ENCODE measurements at places on chromosomes 3 and 15. TPM values are rescaled to one million over a fixed set of nuclear protein-coding genes. Genes with fewer than 3 reads are reported as not detected.

DNA sequence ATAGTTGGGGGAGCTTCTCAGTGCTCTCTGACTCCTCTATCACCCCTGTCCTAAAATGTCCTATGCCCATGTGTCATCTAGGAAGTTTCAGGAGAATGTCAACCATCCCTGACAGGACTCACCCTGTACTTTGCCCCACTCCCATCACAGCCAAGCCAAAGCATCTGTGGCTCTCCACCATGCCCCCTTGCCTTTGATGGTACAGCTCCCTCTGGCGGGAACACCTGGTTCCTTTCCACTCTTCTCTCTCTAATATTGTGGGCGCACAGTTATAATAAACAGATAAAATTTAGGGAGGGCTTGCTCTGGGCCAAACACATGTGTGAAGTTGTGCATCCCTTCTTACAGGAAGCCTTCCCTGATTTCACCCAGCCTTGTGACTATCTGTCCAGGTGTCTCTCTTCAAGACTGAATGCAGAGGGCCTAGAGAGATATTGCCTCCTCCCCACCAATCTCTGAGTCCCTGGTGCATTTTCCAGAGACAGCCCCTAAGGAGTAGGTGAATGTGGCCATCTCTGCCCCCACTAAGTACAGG lies 62.8 kb downstream of the ISG20 start:
- no peaks in the 10 kb centered on the region for H3K4me1 ChIP-seq
- no peak overlapping the region for H3K4me3 ChIP-seq
- no peak overlapping the region for H3K27ac ChIP-seq
- no peak for DNase-seq
- no peaks in the 10 kb centered on the region for H3K27me3 ChIP-seq
- H3K36me3 ChIP-seq = no peaks in the 10 kb centered on the region

- DNase-seq = no peak
- H3K27me3 ChIP-seq = no peaks in the 10 kb centered on the region
- H3K4me3 ChIP-seq = no peak overlapping the region
- no peak overlapping the region for H3K27ac ChIP-seq
These were observed 115.1 kb upstream of the ARHGEF3 start for GRCh38 chr3:56916716-56917360.

GRCh38 chr3:113035387-113035982 lies 44.7 kb downstream of the GTPBP8 start:
- H3K4me1 ChIP-seq = no peaks in the 10 kb centered on the region
- DNase-seq = peak; percentile 53
- no peak overlapping the region for H3K4me3 ChIP-seq
- no peak overlapping the region for H3K27ac ChIP-seq

- H3K27ac ChIP-seq = peak overlapping the region; percentile 42
- peak; percentile 73 for DNase-seq
- H3K36me3 ChIP-seq = no peaks in the 10 kb centered on the region
- H3K27me3 ChIP-seq = no peaks in the 10 kb centered on the region
- H3K4me1 ChIP-seq = peaks cover 33% of the 10 kb centered on the region
These were observed 1.1 kb downstream of the PDIA5 start for GRCh38 chr3:123067689-123068600.

DNA sequence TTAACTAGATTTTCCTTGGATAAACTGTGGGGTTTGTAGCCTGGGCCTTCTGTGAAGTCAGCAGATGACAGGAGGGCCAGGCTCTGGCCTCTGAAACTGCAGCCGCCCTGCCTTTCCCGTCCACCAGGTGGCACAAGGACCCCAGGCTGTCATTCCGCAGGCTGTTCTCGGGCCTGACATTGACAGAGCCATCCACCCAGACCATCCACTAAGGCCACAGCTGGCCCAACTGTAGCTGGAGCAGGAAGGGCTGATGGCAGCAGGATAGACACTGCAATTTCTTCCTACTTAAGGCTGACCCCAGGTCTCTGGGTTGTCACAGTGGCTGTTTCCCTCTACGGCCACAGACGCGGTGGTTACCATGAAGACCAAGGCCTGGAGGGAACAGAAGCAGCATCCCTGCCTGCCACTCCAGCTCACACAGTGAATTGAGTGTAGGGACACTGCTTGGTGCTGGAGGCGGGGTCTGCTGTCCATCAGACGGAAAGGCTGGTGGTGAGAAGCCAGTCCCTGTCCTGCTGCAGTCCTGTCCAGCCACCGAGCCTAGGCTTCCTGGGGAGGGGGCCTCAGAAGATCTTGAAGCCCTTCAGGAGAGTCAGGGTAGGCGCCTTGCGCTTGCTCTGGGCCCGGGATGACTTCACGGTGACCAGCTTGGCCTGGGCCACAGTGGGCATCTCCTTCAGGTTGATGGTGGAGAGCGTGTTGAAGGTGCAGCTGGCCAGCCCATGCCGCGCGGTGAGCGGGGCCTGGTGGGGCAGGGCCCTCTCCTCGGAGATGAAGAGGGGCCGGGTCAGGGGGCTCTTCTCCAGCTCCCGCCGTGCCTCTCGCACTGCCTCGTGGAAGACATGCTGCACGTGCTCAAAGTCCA lies 9.4 kb downstream of the SLC51B start:
- peak; percentile 83 for DNase-seq
- no peak overlapping the region for H3K4me3 ChIP-seq
- no peaks in the 10 kb centered on the region for H3K27me3 ChIP-seq
- peak overlapping the region; percentile 3 for H3K27ac ChIP-seq

DNA sequence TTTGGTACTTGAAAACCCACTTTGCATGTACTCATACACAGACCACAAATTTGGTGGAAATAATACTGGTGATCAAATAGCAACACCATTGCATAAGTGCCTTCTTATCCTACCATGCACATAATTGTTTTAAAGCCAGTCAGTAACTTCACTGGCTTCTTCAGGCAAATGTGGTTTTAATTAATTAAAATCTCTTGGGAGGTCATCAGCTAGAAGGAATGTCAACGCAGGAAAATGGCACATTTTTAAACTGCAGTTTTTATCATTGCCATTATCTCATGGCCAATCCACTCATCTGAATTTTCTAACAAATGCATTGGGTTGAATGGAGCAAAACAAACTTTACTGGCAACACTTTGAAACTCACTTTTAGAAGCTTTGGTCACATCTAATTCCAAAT lies 105.7 kb upstream of the ZPLD1 start:
- no peak overlapping the region for H3K27ac ChIP-seq
- no peaks in the 10 kb centered on the region for H3K36me3 ChIP-seq
- no peaks in the 10 kb centered on the region for H3K27me3 ChIP-seq
- DNase-seq = no peak

- no peaks in the 10 kb centered on the region for H3K36me3 ChIP-seq
- DNase-seq = no peak
- no peaks in the 10 kb centered on the region for H3K27me3 ChIP-seq
- no peak overlapping the region for H3K4me3 ChIP-seq
These were observed 93.3 kb downstream of the PCCB start for GRCh38 chr3:136343446-136343845.

GRCh38 chr15:95298729-95299128 lies 1031.8 kb upstream of the NR2F2 start:
- H3K27ac ChIP-seq = no peak overlapping the region
- no peak for DNase-seq
- no peak overlapping the region for H3K4me3 ChIP-seq
- peaks cover 13% of the 10 kb centered on the region for H3K4me1 ChIP-seq
- no peaks in the 10 kb centered on the region for H3K36me3 ChIP-seq
- no peaks in the 10 kb centered on the region for H3K27me3 ChIP-seq

DNA sequence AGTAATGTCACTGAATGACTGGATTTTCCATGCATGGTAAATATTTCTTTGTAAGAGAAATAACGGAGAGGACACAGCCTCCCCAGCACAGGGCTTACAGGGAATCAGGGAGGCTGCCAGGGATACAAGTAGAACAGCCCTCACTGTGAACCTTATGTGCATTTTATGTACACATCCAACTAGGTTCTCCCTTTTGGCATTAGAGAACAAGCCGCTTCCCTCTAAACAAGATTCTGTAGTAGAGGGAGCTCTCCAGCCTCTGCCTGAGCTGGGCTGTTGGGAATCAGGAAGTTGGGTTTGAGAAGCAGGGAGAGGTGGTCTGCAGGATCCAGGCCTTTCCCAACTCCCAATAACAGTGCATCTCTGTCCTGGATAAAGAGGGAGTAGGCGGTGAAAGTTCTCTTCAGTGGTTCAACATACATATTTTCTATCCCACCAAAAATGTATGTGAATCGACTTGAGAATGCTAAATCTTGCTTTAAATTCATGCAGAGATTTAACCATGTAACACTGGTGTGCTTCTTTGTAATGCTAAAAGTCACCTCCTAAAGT lies 83.7 kb downstream of the ARNT2 start:
- no peak overlapping the region for H3K4me3 ChIP-seq
- peaks cover 17% of the 10 kb centered on the region for H3K4me1 ChIP-seq
- no peak overlapping the region for H3K27ac ChIP-seq
- no peaks in the 10 kb centered on the region for H3K36me3 ChIP-seq

GRCh38 chr3:70076396-70076795 lies 76.9 kb downstream of the SAMMSON start:
- no peaks in the 10 kb centered on the region for H3K36me3 ChIP-seq
- H3K4me3 ChIP-seq = no peak overlapping the region
- no peaks in the 10 kb centered on the region for H3K27me3 ChIP-seq
- no peaks in the 10 kb centered on the region for H3K4me1 ChIP-seq
- no peak for DNase-seq

- H3K27ac ChIP-seq = no peak overlapping the region
- no peaks in the 10 kb centered on the region for H3K36me3 ChIP-seq
- no peaks in the 10 kb centered on the region for H3K4me1 ChIP-seq
- no peak overlapping the region for H3K4me3 ChIP-seq
- no peak for DNase-seq
These were observed 146.6 kb upstream of the TPM1 start for GRCh38 chr15:62895905-62896316.

GRCh38 chr3:170486398-170486797 lies 67.7 kb downstream of the CLDN11 start:
- no peak overlapping the region for H3K4me3 ChIP-seq
- no peaks in the 10 kb centered on the region for H3K36me3 ChIP-seq
- H3K27ac ChIP-seq = no peak overlapping the region
- H3K27me3 ChIP-seq = no peaks in the 10 kb centered on the region
- peaks cover 3% of the 10 kb centered on the region for H3K4me1 ChIP-seq

DNA sequence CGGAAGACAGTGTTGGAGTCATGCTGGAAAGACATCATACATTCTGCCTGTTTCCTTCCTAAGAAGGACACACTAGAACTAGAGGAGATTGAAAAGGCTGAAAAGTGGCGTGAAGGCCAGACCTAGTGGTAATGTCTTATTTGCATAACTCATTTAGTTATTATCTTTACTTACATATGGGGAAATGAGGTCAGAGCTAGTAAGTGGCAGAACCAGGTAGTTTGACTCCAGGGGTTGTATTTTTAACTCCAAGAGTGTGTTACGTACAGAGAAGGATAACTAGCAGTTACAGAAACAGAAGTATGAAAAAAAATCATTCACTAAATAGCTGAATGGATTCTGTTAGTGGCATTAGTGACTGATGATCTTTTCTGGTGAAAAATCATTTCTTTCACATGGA lies 108.0 kb downstream of the MITF start:
- H3K27me3 ChIP-seq = no peaks in the 10 kb centered on the region
- no peaks in the 10 kb centered on the region for H3K4me1 ChIP-seq
- H3K27ac ChIP-seq = no peak overlapping the region
- no peak for DNase-seq
- no peak overlapping the region for H3K4me3 ChIP-seq

- H3K27me3 ChIP-seq = no peaks in the 10 kb centered on the region
- H3K4me1 ChIP-seq = no peaks in the 10 kb centered on the region
- H3K36me3 ChIP-seq = no peaks in the 10 kb centered on the region
These were observed 95.0 kb upstream of the LIMD1 start for GRCh38 chr3:45499529-45499928.

- no peak for DNase-seq
- H3K4me1 ChIP-seq = no peaks in the 10 kb centered on the region
- no peaks in the 10 kb centered on the region for H3K36me3 ChIP-seq
- no peak overlapping the region for H3K4me3 ChIP-seq
- H3K27me3 ChIP-seq = no peaks in the 10 kb centered on the region
- H3K27ac ChIP-seq = no peak overlapping the region
These were observed 240.9 kb downstream of the TUSC7 start for GRCh38 chr3:116950301-116951055.

DNA sequence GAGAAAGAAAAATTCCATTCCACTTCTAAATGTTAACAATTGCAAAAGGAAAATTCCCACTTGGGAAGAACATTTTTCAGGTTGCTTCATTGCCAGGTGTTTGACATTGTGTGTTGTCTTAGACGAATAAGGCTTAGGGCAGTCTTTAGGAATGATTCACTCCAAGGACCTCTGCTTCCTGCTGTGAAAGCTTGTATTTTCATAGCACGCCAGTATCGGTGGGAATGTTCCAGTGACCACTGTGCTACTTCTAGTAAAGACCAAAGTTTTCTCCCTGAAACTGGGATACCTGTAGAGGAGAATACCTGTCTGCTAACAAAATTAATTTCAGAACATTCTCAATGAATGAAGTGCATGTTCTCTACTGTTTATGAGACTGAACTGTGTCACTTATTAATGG lies 64.1 kb downstream of the CDIN1 start:
- no peak overlapping the region for H3K27ac ChIP-seq
- no peak overlapping the region for H3K4me3 ChIP-seq
- H3K27me3 ChIP-seq = no peaks in the 10 kb centered on the region
- H3K36me3 ChIP-seq = no peaks in the 10 kb centered on the region
- no peak for DNase-seq

GRCh38 chr3:189404024-189404423 lies 227.2 kb upstream of the TP63 start:
- no peaks in the 10 kb centered on the region for H3K36me3 ChIP-seq
- H3K4me1 ChIP-seq = no peaks in the 10 kb centered on the region
- no peaks in the 10 kb centered on the region for H3K27me3 ChIP-seq
- DNase-seq = no peak

DNA sequence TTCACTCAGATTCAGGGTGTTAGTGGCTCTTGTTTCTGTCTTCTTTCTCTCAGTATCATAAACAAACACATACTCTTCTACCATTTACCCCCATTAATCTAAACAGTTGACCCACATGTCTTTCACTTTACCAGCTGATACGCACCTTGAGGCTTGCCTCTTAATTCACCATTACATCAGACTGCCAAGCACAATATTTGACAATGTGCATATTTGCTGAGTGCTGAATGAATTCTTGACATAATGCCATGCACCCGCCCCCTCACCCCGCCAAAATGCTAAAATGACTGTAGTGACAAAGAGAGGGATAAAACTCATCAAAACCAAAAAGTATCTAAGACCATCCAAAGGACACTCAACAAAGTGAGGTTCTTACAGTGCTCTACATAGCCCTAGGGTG lies 57.4 kb downstream of the NGLY1 start:
- H3K27me3 ChIP-seq = no peaks in the 10 kb centered on the region
- no peak overlapping the region for H3K27ac ChIP-seq
- H3K4me1 ChIP-seq = no peaks in the 10 kb centered on the region
- no peak for DNase-seq
- H3K4me3 ChIP-seq = no peak overlapping the region

- peaks cover under 1% of the 10 kb centered on the region for H3K4me1 ChIP-seq
- no peak overlapping the region for H3K4me3 ChIP-seq
- H3K27ac ChIP-seq = no peak overlapping the region
- DNase-seq = no peak
- H3K36me3 ChIP-seq = no peaks in the 10 kb centered on the region
These were observed 27.9 kb downstream of the TM4SF4 start for GRCh38 chr3:149502438-149502837.

Gene FBXL2
- total RNA-seq = 38.3 TPM

Gene TRA2B
- total RNA-seq = 199 TPM

Gene LTF
- 0.43 TPM for total RNA-seq

Gene ARGFX
- total RNA-seq = 0.55 TPM

Gene KNL1
- 50.9 TPM for total RNA-seq

Gene DENND4A
- 63.4 TPM for total RNA-seq

Gene SAMD7
- 0.68 TPM for total RNA-seq

Gene TRPM1
- total RNA-seq = 4.4 TPM

Gene RTF1
- 56.9 TPM for total RNA-seq

Data from testis (tissue), 5 donors.